ENCODE measurements at places on chromosomes 5 and 9.

GRCh38 chr5:157347301-157348048, 81.6 kb downstream of the CYFIP2 start:
- no peaks in the 10 kb centered on the region for H3K27me3 ChIP-seq
- no peak overlapping the region for H3K27ac ChIP-seq
- peaks cover 90% of the 10 kb centered on the region for H3K36me3 ChIP-seq
- DNase-seq, result no peak

DNA sequence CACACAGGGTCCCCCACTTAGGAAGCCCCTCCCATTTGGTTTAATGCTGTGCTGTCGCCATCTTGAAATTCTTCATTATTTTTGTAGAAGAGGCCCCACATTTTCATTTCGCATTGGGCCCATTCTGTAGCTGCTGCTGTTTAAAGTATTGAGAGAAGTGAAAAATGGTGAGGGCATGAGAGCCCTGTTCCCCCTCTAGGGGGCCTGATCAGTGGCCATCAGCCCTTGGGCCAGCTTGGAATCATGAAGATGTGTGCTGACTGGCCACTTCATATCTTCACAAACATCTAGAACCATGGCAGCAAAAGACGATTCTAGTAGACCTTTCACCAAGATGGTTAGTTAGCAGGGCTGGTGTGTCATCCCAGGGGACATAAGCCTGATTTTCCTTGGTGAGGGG, 3.3 kb downstream of the TMEM268 start:
- H3K27me3 ChIP-seq, result no peaks in the 10 kb centered on the region
- no peak overlapping the region for H3K4me3 ChIP-seq
- DNase-seq, result no peak
- H3K4me1 ChIP-seq, result peaks cover 49% of the 10 kb centered on the region
- H3K36me3 ChIP-seq, result peaks cover 38% of the 10 kb centered on the region

DNA sequence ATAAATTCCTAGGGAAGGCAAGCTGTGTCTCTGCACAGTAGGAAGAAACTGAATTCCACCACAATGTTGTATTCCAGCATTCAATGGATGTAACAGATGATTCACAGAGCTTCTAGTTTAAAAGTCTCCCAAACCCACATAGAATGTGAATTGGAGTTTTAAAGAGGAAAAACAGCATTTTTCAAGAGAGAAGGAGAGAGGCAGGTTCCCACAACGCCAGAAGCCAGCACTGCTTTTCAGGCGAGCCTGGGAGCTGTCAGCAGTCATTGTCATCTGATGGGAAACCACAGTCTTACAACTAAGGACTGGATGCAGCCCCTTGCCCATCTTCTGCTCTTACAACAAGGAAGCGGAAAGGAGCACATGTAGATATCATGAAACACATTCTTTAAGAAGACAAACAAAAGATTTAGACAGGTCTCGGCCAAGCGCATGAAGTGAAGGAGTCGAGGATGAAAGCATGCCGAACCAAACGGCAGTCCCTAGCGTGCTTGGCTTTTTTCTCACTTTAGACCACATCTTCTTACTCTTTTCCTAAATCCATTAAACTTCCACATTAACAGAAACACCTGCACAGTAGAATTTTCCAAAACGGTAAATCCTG, 638 bp downstream of the DIRAS2 start:
- H3K27ac ChIP-seq, result no peak overlapping the region
- no peaks in the 10 kb centered on the region for H3K4me1 ChIP-seq
- H3K27me3 ChIP-seq, result peaks cover 62% of the 10 kb centered on the region
- no peaks in the 10 kb centered on the region for H3K36me3 ChIP-seq
- no peak for DNase-seq

- H3K27me3 ChIP-seq, result no peaks in the 10 kb centered on the region
- no peak for DNase-seq
- no peak overlapping the region for H3K4me3 ChIP-seq
- no peaks in the 10 kb centered on the region for H3K36me3 ChIP-seq
- no peak overlapping the region for H3K27ac ChIP-seq
Measured at GRCh38 chr5:28110781-28111180, 1072.4 kb upstream of the CDH9 start.

GRCh38 chr9:112012026-112012902, 115.7 kb downstream of the UGCG start:
- peaks cover 49% of the 10 kb centered on the region for H3K27me3 ChIP-seq
- H3K4me1 ChIP-seq, result peaks cover 22% of the 10 kb centered on the region
- H3K4me3 ChIP-seq, result no peak overlapping the region
- no peak for DNase-seq

- no peaks in the 10 kb centered on the region for H3K36me3 ChIP-seq
- H3K4me3 ChIP-seq, result no peak overlapping the region
- H3K27me3 ChIP-seq, result no peaks in the 10 kb centered on the region
- no peaks in the 10 kb centered on the region for H3K4me1 ChIP-seq
- no peak for DNase-seq
Measured at GRCh38 chr5:166436872-166437271, 1854.6 kb upstream of the WWC1 start.

GRCh38 chr5:150780187-150780692, 1.7 kb downstream of the SMIM3 start:
- DNase-seq, result no peak
- H3K36me3 ChIP-seq, result peaks cover 29% of the 10 kb centered on the region
- peak overlapping the region; percentile 63 for H3K27ac ChIP-seq
- H3K4me3 ChIP-seq, result peak overlapping the region; percentile 100
- H3K4me1 ChIP-seq, result peaks cover 64% of the 10 kb centered on the region
- H3K27me3 ChIP-seq, result no peaks in the 10 kb centered on the region

DNA sequence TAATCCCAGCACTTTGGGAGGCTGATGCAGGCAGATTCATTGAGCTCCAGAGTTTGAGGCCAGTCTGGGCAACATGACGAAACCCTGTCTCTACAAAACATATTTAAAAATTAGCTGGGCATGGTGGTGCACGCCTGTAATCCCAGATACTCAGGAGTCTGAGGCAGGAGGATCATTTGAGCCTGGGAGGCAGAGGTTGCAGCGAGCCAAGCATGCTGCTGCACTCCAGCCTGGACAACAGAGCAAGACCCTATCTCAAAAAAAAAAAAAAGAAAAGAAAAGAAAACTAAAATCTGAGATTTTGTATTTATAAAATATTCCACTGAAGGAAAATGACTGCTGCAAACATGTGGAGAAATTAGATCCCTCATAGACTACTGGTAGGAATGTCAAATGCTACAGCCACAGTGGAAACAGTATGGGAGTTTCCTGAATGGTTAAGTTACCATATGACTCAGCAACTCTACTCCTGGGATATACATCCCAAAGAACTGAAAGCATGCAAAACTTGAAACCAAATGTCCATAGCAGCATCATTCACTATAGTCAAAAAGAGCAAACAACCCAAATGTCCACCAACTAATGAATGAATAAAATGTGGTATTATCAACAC, 106.1 kb downstream of the UBAP2 start:
- no peak overlapping the region for H3K4me3 ChIP-seq
- H3K4me1 ChIP-seq, result no peaks in the 10 kb centered on the region
- no peak for DNase-seq
- H3K27me3 ChIP-seq, result no peaks in the 10 kb centered on the region
- peaks cover 71% of the 10 kb centered on the region for H3K36me3 ChIP-seq

- peaks cover 66% of the 10 kb centered on the region for H3K36me3 ChIP-seq
- no peak overlapping the region for H3K4me3 ChIP-seq
- peaks cover 28% of the 10 kb centered on the region for H3K4me1 ChIP-seq
- no peaks in the 10 kb centered on the region for H3K27me3 ChIP-seq
- no peak overlapping the region for H3K27ac ChIP-seq
Measured at GRCh38 chr9:93023521-93023815, 35.0 kb upstream of the SUSD3 start.

- H3K27ac ChIP-seq, result peak overlapping the region; percentile 54
- no peak for DNase-seq
- peaks cover 10% of the 10 kb centered on the region for H3K36me3 ChIP-seq
- H3K27me3 ChIP-seq, result peaks cover 3% of the 10 kb centered on the region
- no peak overlapping the region for H3K4me3 ChIP-seq
Measured at GRCh38 chr9:114968671-114969070, 38.3 kb upstream of the TNFSF8 start.

GRCh38 chr9:106657926-106658325, 205.0 kb upstream of the ZNF462 start:
- H3K27me3 ChIP-seq, result no peaks in the 10 kb centered on the region
- no peaks in the 10 kb centered on the region for H3K4me1 ChIP-seq
- H3K27ac ChIP-seq, result no peak overlapping the region
- H3K4me3 ChIP-seq, result no peak overlapping the region

DNA sequence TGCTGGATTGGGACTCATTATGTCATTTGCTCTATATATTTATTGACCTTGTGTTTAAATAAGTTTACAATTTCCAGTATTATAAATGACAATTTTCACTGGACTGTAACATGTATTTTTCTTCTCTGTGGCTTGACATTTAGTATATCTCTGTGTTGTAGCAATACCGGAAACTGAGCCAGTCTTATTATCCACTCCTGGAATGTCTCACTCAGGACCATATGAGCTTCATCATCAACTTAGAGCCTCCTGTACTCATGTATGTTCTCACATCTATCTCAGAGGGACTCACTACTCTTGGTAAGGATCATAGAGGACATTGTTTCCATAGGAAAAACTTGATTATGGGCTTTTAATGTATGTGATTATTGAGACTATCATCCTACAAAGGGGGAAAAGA, 66.5 kb upstream of the TLX3 start:
- H3K4me3 ChIP-seq, result no peak overlapping the region
- no peak overlapping the region for H3K27ac ChIP-seq
- DNase-seq, result no peak
- peaks cover 8% of the 10 kb centered on the region for H3K27me3 ChIP-seq

- H3K4me1 ChIP-seq, result peaks cover 5% of the 10 kb centered on the region
- no peak for DNase-seq
- no peak overlapping the region for H3K4me3 ChIP-seq
Measured at GRCh38 chr5:150618163-150618562, 22.3 kb upstream of the SYNPO start.

GRCh38 chr5:122262103-122262502, 49.9 kb upstream of the SNCAIP start:
- no peaks in the 10 kb centered on the region for H3K36me3 ChIP-seq
- H3K4me1 ChIP-seq, result no peaks in the 10 kb centered on the region
- H3K4me3 ChIP-seq, result no peak overlapping the region
- DNase-seq, result no peak

- no peak for DNase-seq
- H3K4me1 ChIP-seq, result no peaks in the 10 kb centered on the region
- H3K27ac ChIP-seq, result no peak overlapping the region
- H3K27me3 ChIP-seq, result no peaks in the 10 kb centered on the region
- no peaks in the 10 kb centered on the region for H3K36me3 ChIP-seq
Measured at GRCh38 chr9:87035879-87036278, 88.6 kb upstream of the GAS1 start.

- H3K27ac ChIP-seq, result no peak overlapping the region
- H3K4me1 ChIP-seq, result no peaks in the 10 kb centered on the region
- no peak overlapping the region for H3K4me3 ChIP-seq
Measured at GRCh38 chr9:29044959-29045358, 1471.7 kb upstream of the C9orf72 start.

DNA sequence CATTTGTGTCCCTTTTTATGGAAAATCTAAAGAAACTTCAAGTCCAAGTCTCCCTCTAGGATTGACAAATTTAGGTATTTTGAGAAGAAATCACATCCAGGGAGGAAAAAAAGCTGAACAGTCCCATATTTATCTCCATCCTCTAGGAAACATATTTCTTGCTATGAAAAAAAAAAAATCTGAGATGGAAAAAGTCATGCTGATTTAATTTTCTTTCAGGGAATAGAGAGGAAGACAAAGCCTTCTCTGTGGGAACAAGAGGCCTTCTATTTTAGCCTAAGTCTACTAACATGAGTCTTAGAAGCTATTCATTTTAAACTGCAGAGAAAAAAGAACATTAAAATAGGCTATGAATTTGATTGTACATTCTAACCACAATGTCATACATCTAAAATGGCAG, 63.1 kb upstream of the CDK5RAP2 start:
- DNase-seq, result no peak
- H3K36me3 ChIP-seq, result no peaks in the 10 kb centered on the region
- H3K4me1 ChIP-seq, result no peaks in the 10 kb centered on the region
- H3K4me3 ChIP-seq, result no peak overlapping the region
- H3K27ac ChIP-seq, result no peak overlapping the region

DNA sequence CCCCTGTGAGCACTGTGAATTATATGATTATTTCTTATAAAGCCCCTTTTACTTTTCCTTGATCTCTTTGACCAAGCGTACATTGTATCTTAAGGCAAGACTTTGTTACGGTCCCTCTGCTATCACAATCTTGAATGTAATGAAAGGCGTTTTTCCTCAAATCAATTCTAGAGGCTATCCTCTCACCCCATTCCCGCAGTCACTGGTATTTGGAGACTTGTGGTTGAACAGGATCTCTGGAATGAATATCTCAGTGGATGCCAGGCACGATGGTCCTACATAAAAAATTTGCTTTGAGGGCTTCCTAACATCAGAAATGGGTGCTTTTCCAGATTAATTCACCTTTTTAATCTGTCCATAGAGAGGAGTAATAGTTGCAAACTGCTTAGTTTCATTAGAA, 151.4 kb upstream of the PAPPA start:
- no peaks in the 10 kb centered on the region for H3K27me3 ChIP-seq
- no peak overlapping the region for H3K4me3 ChIP-seq
- no peak overlapping the region for H3K27ac ChIP-seq
- no peak for DNase-seq
- no peaks in the 10 kb centered on the region for H3K4me1 ChIP-seq
- H3K36me3 ChIP-seq, result no peaks in the 10 kb centered on the region

- H3K36me3 ChIP-seq, result no peaks in the 10 kb centered on the region
- H3K27ac ChIP-seq, result no peak overlapping the region
- H3K4me3 ChIP-seq, result no peak overlapping the region
- H3K27me3 ChIP-seq, result no peaks in the 10 kb centered on the region
Measured at GRCh38 chr5:4995014-4995413, 145.1 kb upstream of the ADAMTS16 start.

DNA sequence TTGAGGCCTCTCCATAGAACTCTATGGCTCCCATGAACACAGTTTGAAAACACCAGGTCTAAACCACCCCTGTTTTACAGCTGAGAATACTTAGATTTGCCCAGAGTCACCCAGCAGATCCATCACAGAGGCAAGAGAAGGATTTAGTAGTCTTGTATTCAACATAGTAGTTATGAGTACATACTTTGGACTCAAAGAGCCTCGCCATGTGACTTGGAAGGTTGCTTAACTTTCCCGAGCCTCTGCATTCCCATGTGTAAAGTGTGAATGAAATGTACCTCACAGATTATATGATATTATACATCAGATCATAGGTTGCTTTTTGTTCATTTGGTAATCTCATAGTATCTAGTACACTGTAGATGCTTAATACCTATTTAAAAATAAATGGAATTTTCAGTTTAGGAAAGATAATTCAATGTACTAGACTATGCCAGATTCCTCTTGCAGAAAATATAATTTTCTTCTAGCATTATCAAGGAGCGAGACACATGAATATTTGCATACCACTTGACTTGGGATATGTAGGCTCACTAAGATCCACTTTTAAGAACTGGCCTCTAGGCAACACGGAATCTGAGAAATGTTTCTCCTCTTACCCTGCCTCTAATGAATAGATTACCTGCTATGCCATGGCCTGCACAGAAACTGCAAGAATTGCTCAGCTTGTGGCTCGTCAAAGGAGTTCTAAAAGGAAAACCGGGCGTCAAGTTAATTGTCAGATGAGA, 18.6 kb downstream of the TDRD7 start:
- no peaks in the 10 kb centered on the region for H3K27me3 ChIP-seq
- no peak overlapping the region for H3K4me3 ChIP-seq
- H3K27ac ChIP-seq, result no peak overlapping the region
- H3K36me3 ChIP-seq, result peaks cover 32% of the 10 kb centered on the region
- H3K4me1 ChIP-seq, result peaks cover 18% of the 10 kb centered on the region

Data from activated T-helper 2 cell treated with anti-CD3 and anti-CD28 coated beads, Interferon-gamma antibody, Interleukin-2, Interleukin-4, amounts not matched to agents 10 μg/mL and 5 μg/mL and 100 μg/mL, durations not matched to agents 14 hours and 24 hours and 36 hours (primary cell).